ENCODE measurements at places on chromosomes 1 and 21. TPM values are rescaled to one million over a fixed set of nuclear protein-coding genes. Genes with fewer than 3 reads are reported as not detected.

Gene FCRL2
- not detected for total RNA-seq

Gene TLR5
- total RNA-seq = not detected

Gene NBPF6
- total RNA-seq = not detected

Gene TMEM269
- total RNA-seq = 0.32 TPM

Gene FYB2
- not detected for total RNA-seq

Gene NMNAT2
- 76.4 TPM for total RNA-seq

Gene HES3
- total RNA-seq = 0.66 TPM

Gene CSF3R
- total RNA-seq = not detected

Gene LHX8
- total RNA-seq = not detected

DNA sequence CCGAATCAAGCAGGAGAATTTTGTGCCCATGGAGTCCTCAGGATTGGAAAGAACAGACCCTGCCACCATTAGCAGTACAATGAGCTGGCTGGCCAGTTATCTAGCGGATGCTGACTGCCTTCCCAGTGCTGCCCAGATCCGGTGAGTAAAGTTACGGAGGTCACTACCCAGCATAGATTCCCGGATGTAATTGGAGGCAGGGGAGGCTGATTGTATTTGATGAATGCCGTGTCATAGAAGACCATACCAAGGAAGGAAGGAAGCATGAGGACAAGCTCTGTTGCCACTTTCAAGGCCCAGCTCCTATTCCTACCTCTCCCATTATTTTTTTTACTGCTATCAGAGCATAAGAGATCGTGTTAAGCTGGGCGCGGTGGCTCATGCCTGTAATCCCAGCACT is 26.2 kb upstream of the VAMP3 start:
- no peaks in the 10 kb centered on the region for H3K27me3 ChIP-seq
- H3K27ac ChIP-seq = no peak overlapping the region

DNA sequence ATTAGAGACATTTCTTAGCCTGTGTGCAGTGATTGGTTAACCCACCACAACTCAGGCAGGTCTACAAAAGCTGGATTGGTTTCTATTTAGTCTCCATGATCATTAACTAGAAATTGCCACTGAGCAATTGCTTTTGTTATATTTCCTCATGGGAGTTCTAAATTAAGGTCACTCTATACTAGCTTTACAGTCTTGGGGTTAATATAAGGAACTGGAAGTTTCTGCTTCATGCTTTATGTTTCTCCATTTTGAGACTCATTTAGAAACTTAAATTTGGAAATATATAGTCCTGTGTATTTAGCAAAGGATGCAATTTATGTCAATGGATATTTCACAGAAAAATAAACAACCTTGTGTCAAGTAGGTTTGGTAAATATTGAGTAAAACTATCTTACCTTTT is 137.5 kb downstream of the HLX start:
- no peak overlapping the region for H3K27ac ChIP-seq
- H3K4me3 ChIP-seq = no peak overlapping the region
- H3K4me1 ChIP-seq = no peaks in the 10 kb centered on the region
- H3K27me3 ChIP-seq = no peaks in the 10 kb centered on the region

DNA sequence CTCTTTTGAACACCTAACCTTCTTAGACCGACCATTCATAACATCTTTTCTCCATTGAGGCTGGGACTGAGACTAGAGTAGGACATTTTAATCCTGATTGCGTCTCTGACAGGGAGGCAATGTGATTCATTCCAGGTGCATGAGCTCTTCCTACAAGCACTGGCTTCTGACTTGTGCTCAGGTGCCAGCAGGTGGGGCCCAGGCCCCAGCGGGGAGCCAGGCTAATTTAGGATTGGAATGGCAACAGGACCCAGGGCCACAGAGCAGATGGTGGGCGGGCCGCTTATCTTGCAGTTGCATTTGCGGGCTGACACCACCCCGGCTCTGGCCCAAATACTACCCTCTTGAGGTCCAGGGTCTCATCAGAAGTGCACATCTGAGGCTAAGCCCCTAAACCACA is 4.1 kb downstream of the GPA33 start:
- peaks cover 2% of the 10 kb centered on the region for H3K36me3 ChIP-seq
- peaks cover 1% of the 10 kb centered on the region for H3K27me3 ChIP-seq

- peak; percentile 90 for DNase-seq
- H3K27ac ChIP-seq = peak within 1 kb of the TSS; percentile 98
- peaks cover 19% of the 10 kb centered on the region for H3K27me3 ChIP-seq
- H3K4me1 ChIP-seq = peaks cover 19% of the 10 kb centered on the region
- H3K36me3 ChIP-seq = no peaks in the 10 kb centered on the region
These were observed at the start of gene CREB3L4 for GRCh38 chr1:153967107-153967999. CREB3L4 (plus strand) TSS chr1:153967902; CDS start chr1:153968526, 624 bp downstream.

DNA sequence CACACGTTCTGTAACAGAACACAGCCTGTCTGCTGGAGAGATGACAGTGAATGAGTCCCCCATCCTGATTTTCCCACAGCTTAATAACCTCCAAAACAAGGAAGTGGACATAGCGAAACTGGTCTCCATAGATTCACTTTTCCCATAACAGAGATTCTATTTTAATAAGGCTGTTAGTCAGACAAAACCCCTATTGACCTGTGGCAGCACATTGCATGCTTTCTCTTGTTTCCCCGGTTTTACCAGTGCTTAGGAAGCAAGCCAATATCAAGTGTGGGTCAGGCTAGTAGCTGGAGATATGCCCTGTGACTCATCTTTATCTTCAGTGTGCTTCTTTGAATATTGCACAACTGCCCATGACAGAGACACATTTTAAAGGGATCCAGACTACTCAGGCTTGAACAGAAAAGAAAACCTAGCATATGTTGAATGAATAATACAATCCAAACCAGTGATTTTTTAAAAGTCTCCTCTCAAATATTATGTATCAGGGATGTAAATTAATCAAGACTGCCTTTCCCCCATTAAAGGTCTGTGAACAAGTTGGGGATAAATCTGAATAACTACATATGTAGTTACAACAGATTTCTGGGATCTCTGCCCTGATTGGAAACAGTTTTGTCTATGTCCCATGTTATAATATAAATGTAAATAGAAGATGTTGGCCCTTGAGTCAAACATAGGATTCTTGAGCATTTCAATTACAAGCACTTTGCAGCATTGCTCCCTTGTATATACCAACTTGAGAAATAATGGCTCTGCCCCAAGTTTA is 11.9 kb upstream of the CLDN8 start:
- H3K4me3 ChIP-seq = no peak overlapping the region
- no peak overlapping the region for H3K27ac ChIP-seq
- no peaks in the 10 kb centered on the region for H3K27me3 ChIP-seq
- no peaks in the 10 kb centered on the region for H3K36me3 ChIP-seq

DNA sequence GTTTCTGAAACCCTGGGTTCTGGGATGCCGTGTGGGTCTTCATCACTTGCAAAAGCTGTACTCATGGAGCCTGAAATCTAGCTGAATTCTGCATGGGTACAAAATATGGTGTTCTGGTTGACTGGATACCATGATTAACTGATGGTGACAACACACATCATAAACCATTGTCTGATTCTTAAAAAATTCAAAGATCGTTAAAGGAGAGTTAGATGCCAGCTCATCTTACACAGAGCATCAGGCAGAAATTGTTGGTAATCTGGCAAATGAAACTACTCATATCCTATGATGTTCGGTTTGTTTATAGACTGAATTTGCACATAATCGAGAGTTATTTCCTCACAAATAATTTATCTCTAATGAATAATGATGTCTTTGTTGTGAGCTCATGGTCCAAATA is 218.1 kb upstream of the PKN2 start:
- no peaks in the 10 kb centered on the region for H3K4me1 ChIP-seq
- H3K27ac ChIP-seq = no peak overlapping the region
- H3K27me3 ChIP-seq = peaks cover 2% of the 10 kb centered on the region
- H3K36me3 ChIP-seq = peaks cover 6% of the 10 kb centered on the region
- DNase-seq = no peak
- H3K4me3 ChIP-seq = no peak overlapping the region

GRCh38 chr1:201126832-201127754 is at the start of gene ASCL5:
ASCL5 (minus strand) TSS chr1:201127184; CDS start chr1:201115372, 11,812 bp downstream.
- no peak within 1 kb of the TSS for H3K27ac ChIP-seq
- no peak for DNase-seq
- H3K4me1 ChIP-seq = no peaks in the 10 kb centered on the region

- no peak overlapping the region for H3K4me3 ChIP-seq
- H3K36me3 ChIP-seq = no peaks in the 10 kb centered on the region
- peaks cover 5% of the 10 kb centered on the region for H3K27me3 ChIP-seq
- no peak for DNase-seq
- H3K27ac ChIP-seq = no peak overlapping the region
These were observed 46.8 kb upstream of the SYNC start for GRCh38 chr1:32749332-32749731.

GRCh38 chr21:39051588-39051949 is 131.7 kb downstream of the PSMG1 start:
- H3K4me3 ChIP-seq = no peak overlapping the region
- no peaks in the 10 kb centered on the region for H3K27me3 ChIP-seq
- peaks cover 9% of the 10 kb centered on the region for H3K4me1 ChIP-seq

DNA sequence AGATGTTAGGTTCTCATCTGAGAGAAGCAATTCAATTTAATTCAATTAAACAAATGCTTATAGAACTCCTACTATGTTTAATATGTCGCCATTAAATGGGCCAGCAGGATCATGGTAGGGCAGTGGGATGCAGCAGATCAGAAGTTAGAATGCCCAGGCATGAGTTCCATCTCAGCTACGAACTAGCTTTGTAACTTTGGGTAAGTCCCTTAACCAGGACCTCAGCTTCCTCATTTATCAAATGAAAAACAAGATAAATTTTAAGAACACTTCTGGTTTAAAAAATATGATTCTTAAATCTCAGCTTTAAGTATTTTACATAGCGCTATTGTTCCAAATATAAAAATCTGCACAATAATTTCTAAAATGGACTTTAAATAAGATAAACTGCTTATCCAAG is 67.5 kb upstream of the GFI1 start:
- peaks cover 2% of the 10 kb centered on the region for H3K27me3 ChIP-seq
- no peaks in the 10 kb centered on the region for H3K4me1 ChIP-seq
- H3K4me3 ChIP-seq = no peak overlapping the region
- no peak for DNase-seq

DNA sequence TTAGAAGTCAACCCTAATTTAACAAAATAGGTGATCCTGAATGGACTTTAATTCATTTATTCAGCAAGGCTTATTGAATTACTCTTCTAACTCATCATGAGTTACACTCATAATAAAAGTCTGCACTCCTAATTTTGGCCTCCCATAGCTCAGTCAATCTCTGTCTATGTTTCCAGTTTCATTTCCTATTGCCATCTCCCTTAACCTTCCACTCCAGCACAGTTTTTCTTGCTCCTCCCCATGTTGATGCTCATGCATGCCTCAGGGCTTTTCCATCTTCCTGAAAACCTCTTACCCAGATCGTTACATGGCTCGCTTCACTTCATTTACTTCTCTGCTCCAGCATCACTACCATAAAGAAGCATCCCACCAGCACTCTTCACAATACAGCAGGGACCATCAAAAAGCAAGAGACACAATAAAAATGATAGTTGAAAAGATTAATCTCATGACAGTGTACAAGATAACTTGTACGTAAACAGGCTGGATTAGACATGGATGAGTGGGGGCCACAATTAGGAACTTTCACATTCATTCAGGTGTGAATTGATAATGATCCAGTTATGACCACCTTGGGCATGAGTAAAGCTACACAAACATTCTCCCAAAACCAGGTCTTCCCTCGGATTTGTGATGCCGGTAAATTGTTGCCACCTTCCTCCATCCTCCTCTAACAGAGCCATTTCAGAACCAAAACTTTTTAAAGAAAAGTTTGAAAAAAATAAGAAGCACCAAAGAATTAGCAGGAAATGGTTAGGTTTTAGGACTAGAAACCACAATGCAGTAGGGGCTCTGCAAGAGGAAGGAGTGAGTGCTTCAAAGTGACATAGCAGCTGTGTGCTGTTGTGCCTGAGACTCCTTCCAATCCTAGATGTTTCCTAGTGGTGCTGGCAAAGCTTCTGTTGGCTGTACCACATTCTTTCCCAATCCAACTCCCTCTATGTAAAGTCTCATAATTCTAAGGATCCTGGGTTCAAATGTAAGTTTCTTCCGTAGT is 89.8 kb downstream of the OLFML2B start:
- H3K27ac ChIP-seq = no peak overlapping the region
- H3K4me1 ChIP-seq = peaks cover 6% of the 10 kb centered on the region
- DNase-seq = no peak
- no peak overlapping the region for H3K4me3 ChIP-seq
- no peaks in the 10 kb centered on the region for H3K27me3 ChIP-seq
- H3K36me3 ChIP-seq = no peaks in the 10 kb centered on the region

GRCh38 chr1:75967719-75968118 is 35.5 kb upstream of the ASB17 start:
- H3K4me3 ChIP-seq = no peak overlapping the region
- no peaks in the 10 kb centered on the region for H3K36me3 ChIP-seq
- DNase-seq = no peak
- no peaks in the 10 kb centered on the region for H3K27me3 ChIP-seq
- H3K4me1 ChIP-seq = no peaks in the 10 kb centered on the region
- no peak overlapping the region for H3K27ac ChIP-seq

- H3K27ac ChIP-seq = no peak overlapping the region
- H3K4me3 ChIP-seq = no peak overlapping the region
- DNase-seq = no peak
- no peaks in the 10 kb centered on the region for H3K27me3 ChIP-seq
- H3K36me3 ChIP-seq = peaks cover 32% of the 10 kb centered on the region
These were observed 27.2 kb downstream of the PCBP3 start for GRCh38 chr21:45670731-45671130.

GRCh38 chr1:19559641-19560040 is 74.3 kb upstream of the CAPZB start:
- DNase-seq = no peak
- H3K4me3 ChIP-seq = no peak overlapping the region
- H3K27ac ChIP-seq = no peak overlapping the region

DNA sequence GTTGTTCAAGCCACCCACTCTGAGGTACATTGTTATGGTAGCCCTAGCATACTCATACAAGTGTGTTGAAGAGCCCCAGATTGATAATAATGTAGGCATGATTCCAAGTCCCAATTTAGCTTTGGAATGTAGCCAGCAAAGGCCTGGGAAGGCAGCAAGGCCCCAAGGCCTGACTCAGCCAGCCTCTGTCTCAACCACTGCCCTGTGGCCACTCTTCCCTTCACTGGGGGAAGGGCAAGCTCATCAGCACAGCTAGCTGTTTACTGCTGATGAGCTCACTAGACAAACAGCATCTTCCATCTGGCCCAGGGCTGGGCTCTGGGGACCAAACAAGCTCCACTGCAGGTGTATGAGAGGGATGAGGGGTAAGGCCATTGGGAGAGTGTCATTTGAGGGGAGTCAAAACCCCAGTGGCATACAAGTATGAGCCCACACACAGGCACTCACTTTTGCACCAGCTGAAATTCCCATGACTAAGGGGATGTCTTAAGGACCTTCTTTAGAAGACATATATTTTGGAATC is 2.2 kb upstream of the IRF6 start:
- H3K4me1 ChIP-seq = peaks cover 9% of the 10 kb centered on the region
- no peaks in the 10 kb centered on the region for H3K36me3 ChIP-seq
- peaks cover 5% of the 10 kb centered on the region for H3K27me3 ChIP-seq
- H3K27ac ChIP-seq = no peak overlapping the region
- DNase-seq = no peak
- no peak overlapping the region for H3K4me3 ChIP-seq

Data from glutamatergic neuron (in vitro differentiated cells).